ENCODE measurements at places on chromosomes 1 and 21.

DNA sequence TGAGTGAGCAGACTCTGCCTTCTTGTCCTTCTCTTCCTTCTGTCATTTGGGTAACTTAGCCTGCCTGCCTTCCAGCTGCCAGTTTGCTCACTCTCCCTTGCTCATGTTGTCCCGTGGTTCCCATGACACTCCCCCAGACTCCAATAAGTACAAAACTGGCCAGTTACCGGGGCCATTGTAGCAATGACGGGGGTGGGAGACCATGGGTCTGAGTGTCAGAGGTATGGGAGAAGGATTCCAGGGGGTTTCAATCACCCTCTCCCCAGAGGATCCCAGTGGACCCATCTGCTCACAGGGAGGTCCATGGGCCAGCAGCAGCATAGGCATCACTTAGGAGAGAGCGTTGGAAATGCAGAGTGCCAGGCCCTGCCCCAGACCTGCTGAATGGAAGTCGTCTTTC is 51.3 kb downstream of the CAPN9 start:
- DNase-seq: no peak

DNA sequence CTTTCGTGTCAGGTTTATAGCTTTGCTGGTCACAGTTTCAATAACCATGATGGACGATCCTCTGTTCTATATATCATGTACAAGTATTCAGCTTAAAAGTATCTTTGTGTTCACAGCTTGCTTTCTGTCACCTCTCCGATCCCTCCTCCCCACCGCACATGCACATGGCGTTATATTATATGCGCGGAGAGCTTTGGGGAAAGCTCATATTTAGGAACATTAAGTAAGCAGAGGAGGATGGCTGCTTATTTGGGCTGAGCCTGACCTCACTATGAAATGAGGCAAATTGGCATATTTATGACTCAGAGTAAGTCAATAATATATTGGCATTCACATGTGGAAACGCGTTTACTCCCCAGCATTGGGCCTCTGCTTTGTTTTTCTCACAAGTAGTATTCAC is 360.5 kb downstream of the HLX start:
- DNase-seq: no peak

DNA sequence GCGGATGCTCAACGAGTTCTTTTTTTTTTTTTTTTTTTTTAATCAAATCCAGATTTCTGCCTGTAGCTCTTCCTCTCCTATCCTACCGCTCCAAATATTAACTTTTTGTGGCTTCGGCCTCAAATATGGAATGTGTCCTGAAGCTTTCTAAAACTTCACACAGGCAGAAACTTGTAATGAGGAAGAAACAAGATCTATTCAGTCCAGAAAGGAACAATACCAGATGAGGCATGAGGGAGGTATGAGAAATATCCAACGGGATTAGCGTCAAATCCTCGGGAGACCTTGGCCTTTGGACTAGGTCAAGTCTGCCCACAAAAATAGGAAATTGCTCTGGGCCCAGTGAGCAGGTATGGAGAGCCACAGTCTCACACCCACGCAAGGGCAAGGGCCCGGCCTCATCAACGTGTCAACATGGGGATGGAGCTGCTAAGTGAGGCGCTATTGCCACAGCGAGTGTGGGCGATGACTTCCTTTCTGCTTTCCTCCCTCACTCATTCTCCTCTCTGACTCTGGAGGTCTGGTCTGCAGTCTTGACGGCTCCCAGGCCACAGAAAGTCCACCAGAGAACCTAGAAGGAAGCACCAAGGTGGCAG is 66.6 kb downstream of the BCAR3 start:
- DNase-seq: no peak

- DNase-seq: no peak
Observed at GRCh38 chr1:17998889-17999288, 108.7 kb upstream of the IGSF21 start.

GRCh38 chr1:238141353-238141752 is 250.6 kb upstream of the ZP4 start:
- DNase-seq: no peak

DNA sequence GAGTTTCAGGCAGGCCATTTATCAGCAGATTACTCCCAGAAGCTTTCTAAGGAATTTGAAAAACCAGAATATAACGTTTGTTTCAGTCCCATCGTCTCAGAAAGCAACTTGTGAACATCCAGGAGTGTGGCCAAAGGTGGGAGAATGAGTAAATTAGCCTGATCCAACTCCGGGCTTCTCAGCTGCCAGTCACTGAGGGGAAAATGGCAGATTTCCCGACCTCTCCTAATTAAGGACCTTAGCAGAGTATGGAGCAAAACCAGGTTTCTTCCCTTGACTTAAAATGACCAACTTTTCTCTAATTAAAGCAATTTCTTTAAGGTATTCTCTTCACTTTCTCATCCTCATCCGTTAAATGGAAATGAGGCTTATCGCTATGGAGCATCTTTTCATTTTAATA is 1.0 kb downstream of the CORT start:
- DNase-seq: no peak

DNA sequence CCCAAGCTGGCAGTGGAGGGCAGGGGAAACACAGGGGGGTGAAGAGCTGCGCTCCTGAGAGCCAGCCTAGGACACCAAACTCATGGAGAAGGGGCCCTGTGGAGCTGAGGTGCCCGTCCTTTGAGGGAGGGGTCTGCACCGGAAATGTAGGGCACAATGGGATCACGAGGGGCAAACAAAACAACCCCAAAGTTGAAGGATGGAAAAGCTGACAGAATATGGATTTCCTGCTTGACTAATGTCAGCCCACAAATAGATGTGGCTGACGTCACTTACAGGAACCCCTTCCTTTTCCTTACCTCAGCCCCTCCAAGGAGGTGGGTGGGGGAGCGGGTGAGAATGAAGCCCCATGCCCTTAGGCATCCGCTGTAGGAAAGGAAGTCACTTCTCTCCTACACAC is 110.9 kb downstream of the KCNN3 start:
- no peak for DNase-seq

- no peak for DNase-seq
Observed at GRCh38 chr1:97190326-97190725, 468.7 kb downstream of the PTBP2 start.

- DNase-seq: no peak
Observed at GRCh38 chr21:28338701-28339305, 653.9 kb downstream of the LTN1 start.

GRCh38 chr1:80212948-80213347 is 1206.4 kb upstream of the ADGRL4 start:
- DNase-seq: no peak

DNA sequence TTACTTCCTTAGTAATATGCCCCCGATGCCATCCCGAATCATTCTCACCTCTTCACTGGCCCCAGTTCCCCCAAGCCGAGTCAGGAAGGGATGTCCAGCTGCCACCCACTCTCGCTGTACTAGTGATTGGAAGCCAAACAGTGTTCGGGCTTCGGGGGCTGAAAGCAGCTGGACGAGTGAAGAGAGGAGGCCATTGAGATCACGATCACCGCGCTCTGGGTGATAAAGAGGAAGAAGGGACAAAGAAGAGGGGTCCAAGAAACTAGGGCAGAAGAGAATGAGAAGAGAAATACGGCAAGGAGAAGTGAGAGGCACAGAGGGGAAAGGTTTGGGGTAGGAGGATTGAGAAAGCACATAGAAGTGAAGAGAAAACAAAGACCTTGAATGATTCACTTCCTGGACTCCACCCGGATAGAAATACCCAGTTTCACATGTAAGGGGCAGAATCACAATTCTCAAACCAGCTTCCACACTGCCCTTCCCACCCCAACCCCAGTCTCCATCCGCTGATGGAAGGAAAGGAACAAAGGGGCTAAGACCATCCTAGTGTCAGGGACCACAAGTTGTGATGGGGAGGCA is 3.7 kb upstream of the SF3B4 start:
- no peak for DNase-seq

Data from NCI-H510A treated with DMSO at 0.1 percent for 48 hours (cell line).